ENCODE measurements at places on chromosomes 11 and 22. TPM values are rescaled to one million over a fixed set of nuclear protein-coding genes. Genes with fewer than 3 reads are reported as not detected.

DNA sequence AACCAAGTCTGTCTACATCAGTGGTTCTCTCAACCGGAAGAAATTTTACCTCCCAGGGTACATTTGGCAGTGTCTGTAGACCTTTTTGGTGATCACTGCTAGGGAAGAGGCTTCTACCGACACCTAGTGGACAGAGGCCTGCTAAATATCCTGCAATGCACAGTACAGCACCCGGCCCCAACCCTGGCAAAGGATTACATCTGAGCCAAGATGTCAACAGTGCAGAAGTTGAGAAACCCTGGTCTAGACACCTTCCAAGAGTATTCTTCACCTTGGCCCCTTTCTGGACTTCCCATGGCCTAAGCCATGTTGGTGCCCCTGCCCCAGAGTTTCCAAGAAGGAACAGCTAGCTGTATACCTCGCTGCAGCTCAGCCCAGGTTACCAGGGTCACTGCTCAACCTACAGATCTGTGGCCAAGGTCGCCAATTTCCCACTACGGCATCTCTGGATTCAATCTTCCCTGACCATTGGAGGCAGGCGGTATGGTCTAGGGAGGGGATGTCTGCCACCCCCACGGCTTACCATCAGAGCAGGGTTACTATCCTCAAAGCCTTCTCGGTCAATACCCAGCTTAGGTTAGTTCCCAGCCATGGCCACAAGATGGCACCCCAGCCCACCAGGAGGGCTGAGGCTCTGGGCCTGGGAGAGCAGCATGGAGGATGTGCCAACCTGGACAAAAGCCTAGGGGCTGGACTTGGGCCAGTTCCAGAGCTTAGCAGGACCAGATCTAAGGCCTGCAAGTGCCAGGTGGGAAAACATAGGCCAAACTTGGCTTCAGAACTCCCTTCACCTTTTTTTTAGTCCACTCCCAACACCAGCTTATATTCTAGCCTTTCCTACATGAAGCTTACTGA, 3.7 kb upstream of the KCNC1 start:
- peak; percentile 92 for DNase-seq

DNA sequence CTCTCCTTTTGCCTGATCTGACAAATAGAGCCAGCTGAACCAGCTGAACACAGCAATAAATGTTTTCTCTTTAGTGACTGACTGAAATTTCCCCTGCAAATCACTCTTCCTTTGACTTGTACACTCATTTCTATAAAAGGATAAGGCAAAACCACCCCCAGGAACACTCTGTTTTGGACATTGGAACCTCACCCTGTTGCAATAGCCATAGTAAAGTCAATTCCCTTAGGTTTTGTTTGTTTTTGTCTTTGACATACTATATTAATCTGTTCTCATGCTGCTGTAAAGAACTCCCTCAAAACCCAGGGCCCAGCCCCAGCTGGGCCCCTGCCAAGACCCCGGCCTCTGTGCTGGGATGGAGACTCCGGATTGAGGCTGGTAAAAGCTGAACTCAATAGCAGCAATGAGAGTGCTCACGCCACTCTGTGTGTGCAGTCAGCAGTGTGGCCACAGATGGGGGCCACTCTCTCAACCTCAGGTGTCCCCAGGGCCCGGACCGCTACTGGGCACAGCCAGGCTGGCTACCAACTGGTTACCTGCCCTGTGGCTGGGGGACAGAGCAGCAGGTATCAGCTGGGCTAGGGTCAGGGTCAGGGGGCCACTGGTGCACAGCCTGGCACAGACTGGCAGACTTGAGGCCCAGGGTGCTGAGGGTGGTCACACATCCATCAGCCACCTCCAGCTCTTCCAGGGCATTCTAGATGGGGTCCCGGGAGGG, 597.4 kb downstream of the LUZP2 start:
- no peak for DNase-seq

DNA sequence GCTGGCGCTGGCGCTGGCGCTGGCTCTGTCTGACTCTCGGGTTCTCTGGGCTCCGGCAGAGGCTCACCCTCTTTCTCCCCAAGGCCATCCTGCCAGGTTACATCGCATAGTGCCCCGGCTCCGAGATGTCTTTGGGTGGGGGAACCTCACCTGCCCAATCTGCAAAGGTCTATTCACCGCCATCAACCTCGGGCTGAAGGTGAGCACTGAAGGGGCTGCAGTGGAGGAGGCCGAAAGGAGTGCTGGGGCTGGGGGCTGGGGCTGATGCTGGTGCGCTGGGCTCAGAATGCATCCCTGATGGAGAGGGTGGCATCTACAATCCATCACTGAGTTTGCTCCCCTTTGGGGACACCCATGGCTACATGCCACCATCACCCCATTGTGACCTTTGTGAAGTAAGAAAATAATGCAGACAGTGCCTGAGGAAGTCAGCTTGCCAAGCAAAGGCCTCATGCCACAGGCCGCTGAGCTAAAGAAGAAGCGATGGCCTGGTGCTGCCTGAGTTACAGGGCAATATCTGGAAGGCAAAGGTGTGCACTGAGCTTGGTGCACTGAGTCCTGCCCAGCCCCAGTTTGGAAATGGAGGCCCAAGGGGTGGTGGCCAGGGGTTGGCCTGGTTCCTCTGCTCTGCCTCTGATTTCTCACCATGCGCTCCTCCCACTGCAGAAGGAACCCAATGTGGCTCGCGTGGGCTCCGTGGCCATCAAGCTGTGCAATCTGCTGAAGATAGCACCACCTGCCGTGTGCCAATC, 620 bp downstream of the SMPD1 start:
- no peak for DNase-seq

GGTLC3 gene
- total RNA-seq: not detected

DNA sequence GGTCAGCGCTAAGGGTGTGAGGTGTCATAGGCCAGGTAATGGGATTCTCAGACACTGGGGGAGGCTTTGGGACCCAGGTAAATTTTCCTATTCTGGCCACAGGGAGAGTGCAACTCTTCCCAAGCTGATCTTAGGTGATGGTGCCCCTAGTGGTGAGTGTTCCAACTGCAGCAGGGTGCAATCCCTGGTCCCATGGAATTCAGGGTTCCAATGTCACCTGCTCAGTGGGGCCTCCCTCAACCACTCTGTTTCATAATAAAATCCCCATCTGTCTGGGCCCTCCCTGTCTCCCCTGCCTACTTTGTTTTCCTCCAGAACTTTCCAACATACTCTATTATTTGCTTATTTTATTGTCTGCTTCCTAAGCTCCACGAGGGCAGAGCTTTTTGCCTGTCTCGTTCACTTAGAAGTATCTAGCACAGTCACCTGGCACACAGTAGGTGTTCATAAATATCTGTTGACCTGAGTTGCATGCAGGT, 2.9 kb upstream of the SGSM1 start:
- peak; percentile 57 for DNase-seq

B4GALNT4 gene
- 22.9 TPM for total RNA-seq

DNA sequence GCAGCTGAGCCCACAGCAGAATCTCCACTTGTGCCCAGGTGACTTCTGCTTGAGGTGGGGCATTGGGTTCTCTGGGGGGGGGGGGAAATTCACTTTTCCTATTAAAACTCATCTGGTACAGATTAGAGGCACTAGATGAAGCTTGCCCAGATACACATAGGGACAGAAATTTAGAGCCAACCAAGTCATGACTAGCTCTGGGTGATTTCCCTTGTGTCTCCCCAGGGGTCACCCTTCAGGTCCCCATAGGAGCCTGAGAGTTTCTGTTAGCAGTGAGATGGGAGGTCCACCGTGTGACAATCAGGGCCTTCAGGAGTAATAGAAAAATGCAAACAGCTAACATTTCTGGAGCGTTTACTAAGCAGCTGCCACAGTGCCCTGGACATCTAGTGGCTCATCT, 77.0 kb downstream of the NAT10 start:
- no peak for DNase-seq

- DNase-seq: no peak
These were observed 23.9 kb downstream of the MYO7A start for GRCh38 chr11:77151804-77152509.

DNA sequence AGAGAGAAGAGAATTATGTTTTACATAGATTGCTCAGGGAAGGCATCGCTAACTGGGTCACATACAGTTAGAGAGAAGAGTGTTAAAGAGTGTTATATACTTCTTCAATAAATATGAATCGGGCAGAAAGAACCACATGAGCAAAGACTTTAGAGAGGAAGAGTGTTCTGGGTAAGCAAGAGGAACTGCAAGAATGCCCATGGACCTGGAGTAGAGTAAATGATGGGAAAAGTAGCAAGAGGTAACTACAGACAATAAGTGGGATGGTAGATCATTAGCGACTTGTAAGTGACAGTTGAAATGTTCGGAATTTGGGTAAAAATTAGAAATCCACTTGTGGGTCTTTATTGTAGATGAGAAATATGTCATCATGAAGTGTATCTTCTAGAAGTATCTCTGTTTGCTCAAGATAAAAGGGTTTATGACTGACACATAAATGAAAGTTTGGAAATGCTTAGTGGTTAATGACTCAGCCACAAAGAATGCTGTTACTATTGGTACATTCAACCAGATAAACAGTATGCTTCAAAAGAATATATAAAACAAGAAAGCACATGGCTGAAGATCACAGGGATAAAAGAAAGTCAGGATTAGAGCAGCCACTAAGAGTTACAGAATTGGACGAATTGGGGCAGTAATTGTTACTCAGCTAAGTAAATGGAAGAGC, 229.3 kb downstream of the CASP12 start:
- DNase-seq: no peak

DNA sequence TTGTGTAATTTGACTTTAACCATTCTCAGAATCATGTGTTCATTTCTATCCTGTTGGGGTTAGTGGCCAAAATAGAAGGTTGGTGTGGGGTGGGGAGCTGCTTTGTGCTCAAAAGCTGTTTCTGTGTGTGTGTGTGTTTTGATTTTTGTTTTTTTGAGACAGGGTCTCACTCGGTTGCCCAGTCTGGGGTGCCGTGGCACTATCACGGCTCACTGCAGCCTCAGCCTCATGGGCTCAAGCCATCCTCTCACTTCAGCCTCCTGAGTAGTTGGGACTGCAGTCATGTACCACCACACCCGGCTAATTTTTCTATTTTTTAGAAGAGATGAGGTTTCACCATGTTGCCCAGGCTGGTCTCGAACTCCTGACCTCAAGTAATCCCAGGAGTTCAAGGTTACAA, 18.1 kb upstream of the AIFM3 start:
- DNase-seq: no peak

DNA sequence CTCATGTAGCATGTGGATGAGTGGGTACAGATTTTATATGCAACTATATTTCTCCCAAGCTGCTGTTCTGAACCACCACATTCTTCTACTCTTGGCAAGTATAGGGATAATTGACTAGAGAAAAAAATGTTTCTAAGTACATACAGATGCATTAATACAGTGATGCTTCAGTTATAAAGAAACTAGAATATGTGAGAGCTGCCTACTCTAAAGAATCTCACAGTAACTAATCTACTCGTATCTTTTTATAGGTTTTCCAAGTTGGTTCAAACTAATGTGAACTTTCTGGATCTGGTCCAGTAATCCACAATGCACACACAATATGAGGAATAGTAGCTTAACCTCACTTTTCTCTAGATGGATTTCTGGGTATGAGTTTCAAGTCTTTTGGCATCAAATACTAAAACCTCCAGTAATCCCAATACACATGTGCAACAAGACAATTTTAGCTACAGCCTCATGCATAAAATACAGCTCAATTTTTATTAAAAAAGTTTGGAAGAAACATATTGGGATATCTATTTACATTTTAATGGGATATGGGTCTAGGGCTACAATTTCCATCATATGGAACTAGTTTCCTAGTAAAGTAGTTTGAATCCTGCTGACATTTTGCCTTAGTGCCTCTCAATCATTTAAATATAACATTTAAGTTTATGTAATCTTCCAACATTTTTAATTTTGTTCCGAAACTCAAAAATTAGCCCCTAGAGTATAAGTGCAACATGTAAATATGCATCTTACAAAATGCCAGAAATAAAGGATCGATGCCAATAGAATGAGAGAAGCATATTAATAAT, 2209.7 kb downstream of the LRRC4C start:
- DNase-seq: peak; percentile 8

DNA sequence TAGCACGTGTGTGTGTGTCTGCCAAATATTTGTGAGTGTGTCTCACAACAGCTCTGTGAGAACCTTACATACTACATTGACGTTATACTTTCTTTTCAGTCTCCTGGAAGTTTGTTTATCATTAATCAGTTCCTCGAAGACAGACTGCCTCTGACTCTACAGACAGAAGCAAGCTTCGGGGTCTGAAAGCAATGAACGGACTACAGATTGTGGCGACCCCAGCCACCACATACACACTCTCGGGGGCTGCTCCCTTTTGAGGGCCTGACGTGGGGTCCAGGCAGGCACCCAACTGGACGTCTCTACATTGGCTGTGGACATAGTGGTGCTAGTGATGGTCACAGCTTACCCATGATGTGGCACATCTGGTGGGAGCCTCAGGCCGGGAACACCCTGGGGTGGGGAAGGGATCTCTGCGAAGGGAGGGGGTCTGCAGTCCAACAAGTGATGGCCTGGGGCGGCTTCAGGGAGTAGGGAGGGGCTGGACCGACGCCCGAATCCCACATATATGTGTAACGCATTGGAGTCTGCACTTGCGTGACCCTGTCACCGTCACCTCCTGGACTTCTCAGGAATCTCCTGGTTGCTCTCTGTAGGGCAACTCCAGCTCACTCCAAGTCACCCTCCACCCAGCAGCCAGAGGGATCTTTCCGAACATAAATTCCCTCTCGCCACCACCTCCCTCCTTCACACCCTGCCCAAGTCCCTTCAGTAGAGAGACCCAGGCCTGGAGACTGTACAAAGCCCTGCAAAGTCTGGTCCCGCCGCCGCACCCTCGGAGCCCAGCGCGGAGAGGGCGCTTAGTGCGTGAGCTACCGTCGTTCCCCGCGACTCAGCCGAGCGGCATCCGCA, 30.4 kb upstream of the TRIM29 start:
- no peak for DNase-seq

DBX1 gene
- total RNA-seq: 2.3 TPM

DNA sequence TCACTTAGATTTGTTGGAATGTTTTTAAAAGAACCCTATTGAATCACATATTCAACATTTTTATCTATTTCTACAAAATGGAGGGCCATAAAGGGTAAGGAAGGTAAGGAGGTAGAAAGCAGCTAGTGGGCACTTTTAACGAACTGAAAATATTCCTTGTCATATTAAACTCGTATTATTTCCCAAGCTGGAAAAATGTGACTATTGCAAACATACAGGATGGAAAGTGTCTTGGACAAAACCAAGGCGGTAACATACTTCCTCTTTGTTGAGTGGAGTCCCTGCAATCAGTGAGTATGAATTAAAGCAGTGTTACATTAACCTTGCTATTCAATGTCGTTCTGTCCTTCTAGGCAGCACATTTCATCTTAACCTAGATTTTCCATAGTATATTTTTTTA, 165.6 kb downstream of the RCN1 start:
- no peak for DNase-seq

- DNase-seq: no peak
These were observed 54.0 kb downstream of the RPUSD4 start for GRCh38 chr11:126157326-126158030.

UPB1 gene
- total RNA-seq: 0.21 TPM

SYT9 gene
- total RNA-seq: 0.92 TPM
